SJCRH30 (cell line): ENCODE measurements at places on chromosomes 12 and 14.

DNA sequence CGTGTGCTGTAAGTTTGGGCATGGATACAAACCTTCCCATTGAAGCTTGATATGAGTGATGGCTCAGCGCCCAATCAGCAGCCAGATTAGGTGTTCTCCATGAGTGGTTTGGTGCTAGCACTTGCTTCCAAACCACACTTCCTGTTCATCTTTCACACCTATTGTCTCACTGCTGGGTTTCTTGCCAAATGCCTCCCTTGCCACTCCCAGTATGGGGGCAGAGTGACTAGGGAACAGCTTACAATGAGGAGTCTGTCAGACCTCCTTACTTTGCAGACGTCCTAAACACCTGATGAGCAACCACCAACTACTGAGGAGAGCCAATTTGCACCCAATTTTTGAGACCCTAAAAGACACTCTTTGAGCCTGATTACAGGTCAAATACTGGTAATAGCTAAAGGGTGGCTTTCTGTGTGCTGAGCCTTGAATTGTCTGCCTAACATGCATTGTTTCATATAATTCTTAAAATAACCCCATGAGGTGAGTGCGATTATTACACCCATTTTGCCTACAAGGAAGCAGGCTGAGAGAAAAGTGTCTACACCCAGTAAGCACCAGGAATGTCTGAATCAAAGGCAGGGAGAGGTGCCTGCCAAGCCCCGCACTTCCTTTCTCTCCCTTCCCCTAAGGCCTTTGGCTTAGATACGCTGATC lies 48.4 kb upstream of the FOS start:
- no peak for DNase-seq

DNA sequence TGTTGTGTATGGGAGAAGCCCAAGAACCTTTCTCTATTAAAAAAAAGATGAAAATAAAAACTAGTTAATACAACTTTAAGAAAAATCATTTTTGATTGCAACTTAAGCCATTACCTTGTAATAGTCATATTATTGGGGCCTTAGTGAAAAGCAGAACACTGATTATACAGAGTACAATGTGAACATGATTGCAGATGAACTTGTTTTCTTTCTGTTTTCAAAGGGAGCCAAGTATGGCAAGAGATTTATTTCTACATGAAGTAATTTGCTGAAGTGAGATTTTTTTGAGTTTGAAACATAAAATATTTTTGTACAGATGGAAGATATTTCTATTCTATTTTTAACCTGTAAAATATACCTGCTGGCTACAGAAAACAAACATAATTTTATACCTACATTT lies 104.9 kb downstream of the GPR135 start:
- DNase-seq = no peak

- no peak for DNase-seq
These were observed 3.2 kb upstream of the CLEC9A start for GRCh38 chr12:10027311-10027710.

- no peak for DNase-seq
These were observed 613.7 kb downstream of the DIO2 start for GRCh38 chr14:79597566-79597965.

DNA sequence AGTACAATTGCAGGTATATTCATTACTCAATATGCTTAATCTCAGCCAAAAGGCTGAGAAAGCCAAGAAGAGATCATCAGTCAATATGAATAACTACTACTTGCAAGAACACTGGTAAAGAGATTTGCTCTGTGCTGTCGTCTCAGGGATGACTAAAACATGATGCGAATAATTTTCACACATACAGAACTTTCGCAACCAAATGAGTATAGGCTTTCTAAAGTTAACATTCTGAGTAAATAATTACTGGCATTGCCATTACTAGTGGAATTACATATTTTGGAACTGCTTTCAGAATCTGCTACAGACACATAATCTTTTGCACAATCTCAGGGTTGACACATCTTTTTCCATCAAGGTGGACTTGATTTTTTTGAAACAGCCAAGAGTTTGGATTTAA lies 24.7 kb downstream of the NCKAP1L start:
- DNase-seq = no peak

DNA sequence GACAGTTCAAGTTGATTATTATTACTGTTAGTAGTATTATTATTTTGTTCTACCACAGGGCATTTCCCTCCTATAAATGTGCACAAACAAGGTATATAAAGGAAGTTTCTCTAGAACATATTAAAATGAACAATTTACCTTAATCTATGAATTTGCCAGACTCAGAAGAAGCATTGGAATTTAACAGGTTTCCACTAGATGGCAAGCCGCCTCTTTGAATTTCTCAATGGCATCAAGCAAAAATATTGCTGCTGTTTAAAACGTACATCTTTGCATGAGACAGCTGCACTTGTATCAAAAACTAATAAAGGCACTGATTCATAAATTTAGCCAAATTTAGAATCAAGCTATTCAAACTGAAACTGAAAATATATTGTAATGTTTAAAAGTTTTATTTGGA lies 34.6 kb upstream of the MIS18BP1 start:
- no peak for DNase-seq

DNA sequence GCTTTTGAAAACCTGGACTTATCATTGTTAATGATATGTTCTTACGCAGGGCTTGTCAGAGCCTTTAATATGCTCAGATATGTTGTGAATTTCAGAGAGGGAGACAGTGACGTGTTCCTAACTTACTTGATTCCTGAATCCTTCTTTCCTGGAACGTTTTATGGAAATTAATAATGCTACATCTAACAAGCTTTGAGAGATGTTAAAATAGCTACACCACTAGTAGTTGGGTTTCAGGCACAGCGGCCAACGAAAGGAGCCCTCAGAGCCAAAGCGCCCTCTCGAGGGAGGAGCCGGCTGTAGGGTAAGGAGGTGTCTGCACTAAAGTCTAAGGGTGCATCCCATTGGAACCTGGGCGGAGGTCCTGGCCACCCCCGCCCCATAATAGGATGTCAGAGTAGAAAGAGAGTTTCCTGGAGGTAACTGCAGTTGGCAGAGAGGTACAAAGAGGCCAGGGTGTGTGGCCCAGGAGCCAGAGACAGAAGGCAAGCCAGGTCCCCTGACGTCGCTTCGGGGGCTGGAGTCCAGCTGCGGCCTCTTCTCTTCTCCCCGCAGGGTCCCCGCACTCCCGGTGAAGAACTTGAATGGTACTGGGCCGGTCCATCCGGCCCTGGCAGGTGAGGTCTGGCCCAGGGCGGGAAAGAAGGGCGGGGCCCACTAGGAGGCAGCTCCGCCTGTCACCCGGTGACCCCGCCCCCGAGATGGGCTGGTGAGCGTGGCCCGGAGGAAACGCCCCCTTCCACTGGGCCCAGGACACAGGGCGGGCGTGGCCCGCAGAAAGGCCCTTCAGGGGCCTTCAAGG lies 36.3 kb downstream of the DTX1 start:
- DNase-seq = no peak

DNA sequence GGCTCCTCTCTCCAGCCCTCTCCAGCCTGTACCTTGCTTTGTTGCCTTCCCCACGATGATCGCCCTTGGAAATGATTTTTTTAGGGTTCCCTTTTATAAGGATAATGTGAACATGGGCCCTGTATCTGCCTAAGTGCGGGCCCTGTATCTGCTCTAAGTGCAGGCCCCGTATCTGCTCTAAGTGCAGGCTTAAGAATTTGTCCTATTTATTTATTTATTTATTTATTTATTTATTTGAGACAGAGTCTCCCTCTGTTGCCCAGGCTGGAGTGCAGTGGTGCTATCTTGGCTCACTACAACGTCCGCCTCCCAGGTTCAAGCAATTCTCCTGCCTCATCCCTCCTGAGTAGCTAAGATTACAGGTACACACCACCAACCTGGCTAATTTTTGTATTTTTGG lies 22.5 kb downstream of the GALNT16 start:
- no peak for DNase-seq

- DNase-seq = no peak
These were observed 71.4 kb upstream of the PARP11 start for GRCh38 chr12:3944620-3945019.

DNA sequence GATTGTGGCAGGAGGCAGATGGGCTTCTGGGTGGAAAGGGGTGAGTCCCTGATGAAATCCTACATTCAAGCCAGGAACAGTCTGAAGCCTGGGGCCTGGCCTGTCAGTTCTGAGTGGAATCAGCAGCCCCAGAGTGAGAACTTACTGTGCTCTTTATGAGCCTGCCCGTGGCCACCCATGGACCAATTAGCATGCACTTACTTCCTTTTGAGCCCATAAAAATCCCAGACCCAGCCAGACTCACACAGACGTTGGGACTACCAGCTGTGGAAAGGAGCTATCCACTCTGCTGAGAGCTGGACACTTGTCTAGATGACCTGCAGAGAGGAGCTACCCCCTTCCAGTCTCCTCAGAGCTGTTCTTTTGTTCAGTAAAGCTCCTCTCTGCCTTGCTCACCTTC lies 104.5 kb downstream of the MNAT1 start:
- DNase-seq = no peak

- DNase-seq = no peak
These were observed 88.8 kb downstream of the TMX1 start for GRCh38 chr14:51328772-51329353.

DNA sequence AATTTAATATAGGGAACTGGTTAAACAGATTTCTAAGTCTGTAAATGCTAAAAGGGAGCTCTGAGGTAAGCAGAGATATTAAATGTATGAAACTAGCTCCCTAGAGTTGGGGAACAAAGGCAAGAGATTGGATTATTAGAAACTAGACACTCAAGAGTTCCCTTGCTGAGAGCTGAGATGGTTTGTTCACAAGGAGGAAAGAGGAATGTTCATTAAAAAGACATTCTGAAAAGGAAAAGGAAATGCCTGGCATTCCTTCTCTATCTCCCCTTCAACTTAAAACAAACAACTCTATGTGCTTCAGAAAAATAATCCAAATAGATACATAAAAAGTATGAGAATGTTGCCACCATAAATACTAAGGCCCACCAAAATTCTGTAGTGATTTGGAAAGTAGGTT lies 73.7 kb downstream of the GALNT4 start:
- no peak for DNase-seq

DNA sequence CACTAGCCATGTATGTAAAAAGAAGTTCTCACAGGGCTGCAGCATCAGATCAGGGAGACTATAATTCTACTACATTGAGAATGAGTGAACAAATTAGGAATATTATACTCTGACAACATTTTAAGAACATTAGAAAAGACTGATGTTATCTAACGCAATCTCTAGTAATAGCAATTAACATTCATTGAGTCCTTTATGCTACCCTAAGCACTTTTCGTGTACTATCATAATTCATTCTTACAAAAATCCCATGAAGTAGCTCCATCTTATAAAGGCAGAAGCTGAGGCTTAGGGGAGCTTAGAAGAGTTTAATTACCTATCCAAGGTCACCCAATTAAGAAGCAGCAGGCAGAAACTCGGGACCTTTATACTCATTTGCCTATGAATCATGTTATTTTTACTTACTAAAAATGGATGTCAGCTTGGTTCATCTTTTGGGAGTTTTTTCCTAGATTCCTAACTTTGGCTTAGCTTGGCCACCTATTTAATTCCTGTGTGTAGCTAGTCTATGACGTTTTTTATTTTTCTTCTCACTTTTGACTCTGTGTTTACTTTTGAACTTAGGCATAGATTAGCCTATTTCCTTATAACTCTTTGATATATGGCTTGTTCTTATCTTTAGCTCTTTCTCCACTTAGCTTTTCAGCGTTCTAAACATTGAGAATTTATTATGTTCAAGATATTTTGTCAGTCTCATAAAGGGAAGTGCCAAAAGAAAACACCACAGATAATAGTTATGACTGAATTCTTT lies 333.5 kb upstream of the DCN start:
- no peak for DNase-seq

GRCh38 chr14:50215416-50215815 lies 16.0 kb downstream of the SOS2 start:
- DNase-seq = no peak

DNA sequence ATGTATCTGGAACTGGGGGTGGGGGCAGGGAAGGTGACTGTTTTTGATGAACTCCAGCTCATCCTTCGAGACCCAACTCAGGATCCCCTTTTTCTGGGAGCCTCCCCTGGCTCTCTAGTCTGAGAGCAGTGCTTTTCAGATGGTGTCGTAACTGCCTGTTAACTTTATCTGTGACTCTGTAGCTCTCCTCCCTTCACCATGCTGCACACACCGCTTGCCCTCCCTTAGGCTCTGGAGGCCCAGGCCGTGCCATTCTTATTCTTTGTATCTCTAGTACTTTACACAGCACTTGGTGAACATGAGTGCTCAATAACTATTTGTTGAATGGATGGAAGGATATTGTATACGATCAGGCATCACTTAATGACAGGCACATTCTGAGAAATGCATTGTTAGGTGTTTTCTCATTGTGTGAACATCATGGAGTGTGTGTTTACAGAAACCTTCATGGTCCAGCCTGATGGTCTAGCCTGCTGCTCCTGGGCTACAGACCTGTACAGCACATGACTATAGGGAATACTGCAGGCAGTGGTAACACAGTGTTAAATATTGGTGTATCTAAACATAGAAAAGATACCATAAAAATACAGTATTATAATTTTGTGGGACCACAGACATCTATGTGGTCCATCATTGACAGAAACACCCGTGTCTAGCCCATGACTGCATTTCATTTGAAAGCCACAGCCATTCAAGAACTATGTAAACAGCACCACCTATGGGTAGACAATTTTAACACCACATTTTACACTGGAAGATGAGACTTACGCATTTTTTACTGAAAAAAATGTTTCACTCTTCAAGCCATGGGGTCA lies 91.8 kb downstream of the EML1 start:
- peak; percentile 22 for DNase-seq

- no peak for DNase-seq
These were observed 5.0 kb downstream of the TBX5 start for GRCh38 chr12:114400925-114401324.

- no peak for DNase-seq
These were observed 26.9 kb downstream of the SIX1 start for GRCh38 chr14:60622210-60622916.

DNA sequence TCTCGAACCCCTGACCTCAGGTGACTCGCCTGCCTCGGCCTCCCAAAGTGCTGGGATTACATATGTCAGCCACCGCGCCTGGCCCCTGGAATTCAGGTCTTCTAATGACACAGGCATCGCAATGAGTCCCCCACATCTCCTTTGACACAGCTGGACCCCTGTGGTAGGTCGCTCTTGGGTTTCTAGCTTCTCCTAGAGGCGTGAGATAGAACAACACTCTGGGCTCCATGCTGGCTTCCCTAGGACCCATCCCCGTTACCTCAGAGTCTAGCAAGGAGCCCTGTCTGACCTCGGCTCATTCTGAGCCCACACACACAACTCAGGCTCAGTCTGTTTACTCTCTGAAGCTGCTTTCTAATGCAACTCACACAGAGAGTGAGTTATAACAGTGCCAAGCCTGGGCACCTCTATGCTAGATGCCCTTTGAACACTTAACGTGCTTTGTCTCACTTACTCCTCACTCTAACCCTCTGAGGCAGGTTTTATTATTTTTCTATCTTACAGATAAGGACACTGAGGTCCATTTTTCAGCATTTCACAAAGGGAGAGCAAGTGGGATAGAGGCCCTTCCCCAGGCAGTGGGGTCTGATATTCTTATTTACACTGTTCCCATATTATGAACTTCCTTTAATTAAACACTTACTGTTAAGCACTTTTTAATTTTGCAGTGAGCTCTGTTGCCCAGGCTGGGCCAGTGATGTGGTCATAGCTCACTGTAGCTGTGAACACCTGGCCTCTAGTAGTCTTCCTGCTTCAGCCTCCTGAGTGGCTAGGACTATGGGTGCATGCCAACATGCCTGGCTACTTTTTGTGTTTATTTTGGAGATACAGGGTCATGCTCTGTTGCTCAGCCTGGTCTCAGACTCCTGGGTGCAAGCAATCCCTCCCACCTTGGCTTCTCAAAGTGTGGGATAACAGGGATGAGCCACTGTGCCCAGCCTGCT lies 40.6 kb upstream of the RBM19 start:
- DNase-seq = no peak

GRCh38 chr12:31813305-31813704 lies 84.5 kb upstream of the AMN1 start:
- DNase-seq = no peak
